ENCODE measurements at places on chromosomes 6 and 20.
A peak's percentile ranks its signal among the peaks of the same experiment; 100 is the strongest.

DNA sequence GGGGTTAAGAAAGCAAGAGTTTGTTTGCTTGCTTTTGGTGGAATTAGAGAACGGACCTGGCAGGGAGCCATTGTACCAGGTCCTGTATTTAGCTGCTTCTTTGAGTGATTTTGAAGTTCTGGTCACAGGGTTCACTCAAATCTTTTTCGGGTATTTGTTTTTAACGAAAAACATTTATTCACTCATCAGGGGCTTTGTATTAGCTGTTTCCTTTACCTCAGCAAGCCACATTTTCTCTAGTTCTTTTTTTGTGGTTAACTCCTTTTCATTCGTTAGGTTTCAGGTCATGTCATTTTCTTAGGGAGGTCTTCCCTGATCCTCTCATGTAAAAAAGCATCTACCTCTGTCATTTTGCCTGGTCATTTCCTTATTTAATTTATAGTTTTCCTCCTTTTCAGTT lies 1502.2 kb downstream of the GRIK2 start:
- DNase-seq = peak; percentile 26

DNA sequence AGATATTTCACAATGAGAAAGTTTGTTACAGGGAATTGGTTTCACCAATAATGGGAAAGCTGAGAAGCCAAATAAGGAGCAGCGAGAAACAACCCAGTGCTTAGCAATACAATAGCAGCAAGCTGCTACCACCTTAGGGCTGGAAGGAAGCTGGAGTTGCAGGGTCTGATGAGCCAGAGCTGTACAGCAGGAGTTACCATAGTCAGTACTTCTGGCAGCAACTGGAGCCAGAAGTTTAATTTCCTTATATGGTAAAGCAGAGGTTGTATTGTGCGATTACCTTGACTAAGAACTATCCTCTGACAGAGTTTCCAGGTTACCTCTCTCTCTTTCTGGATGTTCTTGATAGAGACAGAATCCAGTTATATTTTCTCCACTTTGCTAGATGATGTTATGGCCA lies 137.1 kb upstream of the OLIG3 start:
- DNase-seq = peak; percentile 35

DNA sequence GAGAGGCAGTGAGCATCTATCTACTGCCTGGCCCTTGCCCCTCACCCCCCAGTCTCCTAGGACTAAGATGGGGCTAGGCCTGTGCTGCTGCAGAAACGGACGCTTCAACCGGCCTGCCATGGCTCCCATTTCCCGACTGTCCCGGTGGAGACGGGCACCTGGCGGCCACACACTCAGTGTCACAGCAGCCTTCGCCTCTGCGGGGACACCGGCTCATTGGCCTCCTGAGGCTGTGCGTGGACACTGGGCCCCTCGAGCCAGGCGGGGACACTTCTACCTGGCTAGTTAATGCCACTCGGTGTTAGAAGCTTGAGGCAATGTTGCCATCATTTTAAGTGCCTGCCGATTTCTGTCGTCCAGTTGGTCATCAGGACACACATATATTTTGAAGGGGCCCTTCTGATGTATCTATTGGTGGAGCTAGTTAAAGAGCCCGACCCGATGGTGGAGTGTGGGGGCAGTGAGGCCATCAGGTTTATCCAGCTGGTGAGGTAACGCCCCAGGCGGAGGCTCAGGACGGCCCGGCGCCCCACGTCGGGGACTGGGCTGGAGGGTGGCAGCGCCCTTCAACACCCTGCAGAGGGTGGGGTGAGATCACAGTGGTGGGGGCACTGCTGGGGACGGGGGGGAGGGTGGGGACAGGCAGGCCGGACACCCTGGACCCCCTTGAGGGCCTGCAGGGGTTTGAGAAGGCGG lies 58.9 kb upstream of the GATA5 start:
- no peak for DNase-seq

- DNase-seq = no peak
These were observed 86.8 kb downstream of the GJA1 start for GRCh38 chr6:121522265-121522664.

DNA sequence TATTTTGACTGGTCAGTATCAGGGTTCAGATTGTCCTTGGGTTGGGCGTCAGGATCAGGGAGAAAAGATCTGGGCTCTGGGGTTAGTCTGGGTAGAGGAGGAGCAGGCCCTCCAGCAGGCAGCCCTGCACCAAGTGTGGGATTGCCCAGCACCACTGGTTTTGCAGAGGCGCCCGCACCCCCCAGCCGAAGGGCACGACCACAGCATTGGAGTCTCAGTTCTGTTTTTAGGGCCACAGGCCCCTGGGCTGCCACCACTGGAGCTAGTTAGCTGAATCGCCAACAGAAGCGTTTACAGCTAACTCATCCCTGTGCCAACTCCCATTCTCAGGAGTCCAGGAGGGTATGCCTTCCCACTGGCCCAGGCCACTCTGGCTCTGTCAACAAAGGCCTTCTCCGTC lies 84.2 kb downstream of the TCP11 start:
- no peak for DNase-seq

GRCh38 chr6:26377719-26378118 lies 5.2 kb upstream of the BTN2A2 start:
- DNase-seq = no peak

DNA sequence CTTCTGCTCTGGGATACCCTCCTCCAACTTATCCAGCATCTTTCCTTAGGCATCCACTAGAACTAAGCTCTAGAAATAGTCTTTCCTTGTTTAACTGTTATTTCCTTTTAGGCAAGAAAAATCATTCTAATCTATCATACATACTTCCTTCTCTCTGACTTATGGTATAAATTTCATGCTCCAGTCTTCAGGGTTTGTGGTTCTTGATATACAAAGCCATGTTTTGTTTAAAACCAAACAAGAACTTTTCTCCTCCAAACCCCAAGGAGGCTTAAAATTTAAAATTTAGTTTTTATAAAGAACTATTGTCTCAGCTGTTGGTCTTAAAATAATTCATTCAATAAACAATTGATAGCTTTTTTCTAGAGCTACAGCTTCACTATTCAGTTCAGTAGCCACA lies 77.2 kb downstream of the CD164 start:
- no peak for DNase-seq

DNA sequence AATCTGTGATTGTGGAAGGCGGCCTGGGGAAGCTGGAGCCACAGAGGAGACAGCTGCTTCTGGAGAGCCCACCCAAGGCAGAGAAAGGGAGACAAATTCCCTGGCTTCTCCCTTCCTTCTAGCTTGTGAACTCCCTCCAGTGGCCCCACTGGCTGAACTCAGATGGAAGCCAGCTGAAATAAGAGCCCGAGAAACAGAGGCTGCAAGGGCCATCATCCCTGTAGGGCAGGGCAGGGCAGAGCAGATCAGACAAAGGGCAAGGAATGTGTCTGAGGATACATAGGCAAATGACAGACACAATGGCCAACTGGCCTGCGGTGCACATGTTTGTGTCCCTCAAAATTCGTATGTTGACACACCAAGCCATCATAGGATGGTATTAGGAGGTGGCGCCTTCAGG lies 25.3 kb downstream of the MDFI start:
- peak; percentile 52 for DNase-seq

DNA sequence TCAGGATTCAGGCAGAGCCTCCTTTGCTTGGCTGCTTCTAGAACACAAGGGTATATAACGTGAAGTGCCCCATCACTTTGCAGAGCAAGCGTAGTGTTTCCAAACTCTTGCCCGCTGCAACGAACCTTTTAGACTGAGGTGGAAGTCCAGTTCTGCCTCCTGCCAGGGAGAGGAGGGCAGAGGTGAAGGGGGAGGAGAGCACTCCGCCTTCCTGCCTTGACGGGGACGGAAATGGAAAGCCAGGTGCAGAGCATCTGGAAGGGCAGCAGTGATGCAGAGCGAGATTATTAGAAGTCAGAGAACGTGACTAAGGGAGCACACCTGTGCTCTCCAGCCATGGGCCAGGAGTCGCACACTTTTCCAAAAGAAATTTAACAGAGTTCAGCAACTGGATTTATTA lies 63.4 kb downstream of the RREB1 start:
- DNase-seq = no peak

- no peak for DNase-seq
These were observed 49.8 kb upstream of the ENPP5 start for GRCh38 chr6:46220352-46221221.

GRCh38 chr20:13349235-13349604 lies 128.1 kb downstream of the ISM1 start:
- DNase-seq = no peak

DNA sequence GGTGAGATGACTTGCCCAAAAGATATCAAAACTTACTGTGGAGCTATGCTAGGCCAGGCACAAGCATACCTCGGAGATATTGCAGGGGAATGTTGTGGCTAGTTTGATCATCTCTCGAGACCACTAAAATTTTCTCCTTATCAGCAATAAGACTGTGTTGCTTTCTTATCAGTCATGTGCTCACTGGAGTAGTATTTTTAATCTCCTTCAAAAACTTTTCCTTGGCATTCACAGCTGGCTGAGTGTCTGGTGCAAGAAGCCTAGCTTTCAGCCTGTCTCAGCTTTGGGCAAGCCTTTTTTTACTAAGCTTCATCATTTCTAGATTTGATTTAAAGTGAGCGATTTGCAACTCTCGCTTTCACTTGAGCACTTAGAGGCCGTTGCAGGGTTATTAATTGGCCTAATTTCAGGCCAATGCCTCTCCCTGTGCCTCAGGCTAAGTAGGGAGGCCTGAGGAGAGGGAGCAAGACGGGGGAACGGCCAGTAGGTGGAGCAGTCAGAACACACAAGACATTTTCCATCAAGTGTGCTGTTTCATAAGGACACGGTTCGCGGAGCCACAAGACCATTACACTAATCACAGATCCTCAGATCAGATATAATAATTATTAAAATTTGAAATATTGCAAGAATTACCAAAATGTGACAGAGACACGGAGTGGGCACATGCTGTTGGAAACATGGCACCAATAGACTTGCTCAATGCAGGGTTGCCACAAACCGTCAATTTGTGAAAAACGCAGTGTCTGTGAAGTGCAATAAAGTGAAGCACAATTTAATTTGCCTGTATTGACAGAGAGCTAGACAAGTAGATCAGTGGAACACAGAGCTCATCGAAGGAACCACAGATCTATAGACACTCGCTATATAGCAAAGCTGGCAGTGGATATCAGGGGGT lies 106.8 kb upstream of the SIRPG start:
- DNase-seq = peak; percentile 80

GRCh38 chr6:2962004-2962403 lies 9.4 kb downstream of the SERPINB6 start:
- no peak for DNase-seq

DNA sequence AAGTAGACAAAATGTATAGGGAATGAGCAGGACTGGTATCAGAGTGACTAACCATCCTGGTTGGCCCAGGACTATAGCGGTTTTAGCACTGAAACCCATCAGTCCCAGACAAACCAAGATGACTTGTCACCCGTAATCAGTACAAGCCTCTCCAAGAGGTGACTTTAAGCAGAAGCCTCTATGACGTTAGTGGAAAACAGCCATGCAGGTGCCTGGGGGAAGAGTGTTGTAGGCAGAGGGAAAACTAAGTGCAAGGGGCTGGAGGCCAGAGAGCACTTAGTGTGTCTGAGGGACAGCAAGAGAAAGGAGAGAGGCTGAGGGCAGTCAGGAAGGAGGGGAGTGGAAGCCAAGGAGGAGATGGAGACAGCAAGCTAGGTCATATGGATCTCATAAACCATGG lies 2.1 kb downstream of the SGK2 start:
- DNase-seq = no peak

- no peak for DNase-seq
These were observed 37.4 kb downstream of the ATXN1 start for GRCh38 chr6:16723826-16724225.

DNA sequence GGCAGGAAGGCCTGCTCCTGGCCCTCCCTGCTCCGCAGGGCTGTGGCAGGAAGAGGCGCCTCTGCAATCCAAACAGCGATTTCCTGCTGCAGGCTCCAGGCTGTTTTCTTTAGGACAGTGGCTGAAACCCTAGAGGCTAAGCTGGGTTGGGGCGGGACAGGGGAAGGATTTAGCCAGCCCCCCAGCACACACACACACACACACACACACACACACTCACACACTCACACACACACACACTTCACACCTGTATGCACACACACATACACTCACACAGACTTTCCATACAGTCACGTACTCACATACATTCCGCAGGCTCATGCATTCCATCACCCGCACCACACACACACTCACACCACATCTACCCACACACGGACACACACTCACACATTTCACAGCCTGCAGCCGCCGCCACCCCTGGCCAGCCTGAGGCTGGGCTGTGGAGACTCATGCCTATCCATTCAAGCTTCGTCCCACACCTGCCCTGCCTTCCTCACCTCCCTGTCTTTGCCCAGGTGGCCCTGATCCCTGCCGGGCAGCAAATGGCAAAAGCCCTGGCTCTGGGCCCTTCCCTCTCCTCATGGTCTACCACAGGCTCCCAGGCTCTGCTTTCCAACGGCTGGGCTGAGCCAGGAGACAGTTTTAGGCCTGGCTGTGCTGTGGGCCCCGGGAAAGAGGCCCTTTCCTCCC lies 17.9 kb downstream of the MDFI start:
- DNase-seq = no peak

DNA sequence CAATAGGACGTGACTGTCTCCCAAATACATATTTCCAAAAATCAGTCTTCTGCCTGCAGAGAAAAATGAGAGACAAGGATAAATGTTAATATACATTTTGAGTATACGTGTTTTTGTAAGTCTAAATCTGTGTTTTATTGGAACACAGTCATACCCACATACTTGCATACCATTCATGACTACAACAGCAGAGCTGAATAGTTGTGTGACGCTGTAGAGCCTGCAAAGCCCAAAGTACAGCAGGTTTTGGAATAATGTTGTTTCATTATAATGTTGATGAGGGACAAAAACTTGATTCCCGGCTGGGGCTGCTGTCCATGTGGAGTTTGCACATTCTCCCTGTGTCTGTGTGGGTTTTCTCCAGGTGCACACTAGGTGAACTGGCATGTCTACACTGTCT lies 23.8 kb upstream of the FBXO9 start:
- DNase-seq = no peak

- DNase-seq = no peak
These were observed 38.0 kb downstream of the C20orf203 start for GRCh38 chr20:32635764-32636163.

- DNase-seq = peak; percentile 34
These were observed 165.1 kb downstream of the ARID1B start for GRCh38 chr6:156942266-156942665.

DNA sequence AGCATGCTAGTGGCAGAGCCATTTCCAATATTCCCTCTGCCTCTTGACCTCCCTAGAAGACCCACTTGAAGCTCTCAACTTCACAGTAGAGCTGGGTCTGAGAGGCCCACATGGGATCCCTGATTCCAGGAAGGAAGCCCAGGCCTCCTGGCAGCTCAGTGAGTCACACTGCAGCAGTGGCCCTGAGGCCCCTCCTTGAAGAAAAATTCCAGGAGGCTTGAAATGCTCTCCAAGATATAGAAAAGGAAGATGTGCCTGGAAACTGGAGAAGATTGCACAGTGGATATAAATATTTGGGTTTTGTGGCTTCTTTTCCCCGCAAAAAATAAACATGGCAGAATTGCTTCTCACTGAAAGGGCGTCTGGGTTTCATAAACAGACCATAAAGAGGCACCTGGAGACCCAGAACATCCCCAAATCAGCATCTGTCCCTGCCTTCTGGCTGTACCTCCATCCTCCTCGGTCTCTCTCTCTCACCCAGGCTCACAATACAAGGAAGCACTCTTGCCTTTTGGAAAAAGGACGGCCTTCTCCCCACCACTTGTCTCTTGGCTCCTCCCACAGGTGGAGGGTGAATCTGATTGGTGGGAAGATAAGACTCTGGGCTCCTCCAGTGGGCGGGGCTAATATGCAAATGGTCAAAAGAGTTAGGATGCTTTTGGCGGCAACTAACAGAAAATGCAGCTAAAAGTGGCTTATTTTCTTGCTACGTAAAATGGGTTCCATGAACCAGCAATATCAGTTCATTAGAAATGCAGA lies 200.0 kb upstream of the SULF2 start:
- DNase-seq = peak; percentile 32

- no peak for DNase-seq
These were observed 5.0 kb upstream of the GABRR1 start for GRCh38 chr6:89221971-89222711.

All from neural progenitor cell (in vitro differentiated cells).